Activated naive CD4-positive, alpha-beta T cell treated with anti-CD3 and anti-CD28 coated beads, Interleukin-2, amount 50 U/mL, for 72 hours (primary cell): ENCODE measurements at places on chromosomes 13 and 19.

- DNase-seq = no peak
Measured at GRCh38 chr13:75316427-75316826, 165.5 kb downstream of the TBC1D4 start.

DNA sequence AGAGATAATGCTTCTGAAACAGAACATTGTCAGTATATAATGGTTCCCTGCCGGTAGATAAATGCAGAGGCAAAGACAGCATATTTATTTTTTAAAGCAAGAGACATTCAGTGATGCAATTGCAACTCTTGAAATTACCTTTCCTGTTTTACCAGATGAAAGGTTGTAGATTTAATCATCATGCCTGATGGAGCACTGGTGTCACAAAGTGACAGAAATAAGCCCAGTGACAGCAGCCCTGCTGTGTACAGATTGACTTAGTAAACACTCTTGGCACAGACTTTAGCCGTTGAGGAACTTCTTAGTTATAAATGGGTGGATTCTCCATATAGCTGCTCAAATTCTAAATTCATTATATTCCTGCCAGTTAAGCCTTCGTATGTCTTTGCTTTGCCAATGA is 172.5 kb downstream of the ITGBL1 start:
- DNase-seq = no peak

- DNase-seq = no peak
Measured at GRCh38 chr13:37383856-37384370, 214.7 kb downstream of the POSTN start.

DNA sequence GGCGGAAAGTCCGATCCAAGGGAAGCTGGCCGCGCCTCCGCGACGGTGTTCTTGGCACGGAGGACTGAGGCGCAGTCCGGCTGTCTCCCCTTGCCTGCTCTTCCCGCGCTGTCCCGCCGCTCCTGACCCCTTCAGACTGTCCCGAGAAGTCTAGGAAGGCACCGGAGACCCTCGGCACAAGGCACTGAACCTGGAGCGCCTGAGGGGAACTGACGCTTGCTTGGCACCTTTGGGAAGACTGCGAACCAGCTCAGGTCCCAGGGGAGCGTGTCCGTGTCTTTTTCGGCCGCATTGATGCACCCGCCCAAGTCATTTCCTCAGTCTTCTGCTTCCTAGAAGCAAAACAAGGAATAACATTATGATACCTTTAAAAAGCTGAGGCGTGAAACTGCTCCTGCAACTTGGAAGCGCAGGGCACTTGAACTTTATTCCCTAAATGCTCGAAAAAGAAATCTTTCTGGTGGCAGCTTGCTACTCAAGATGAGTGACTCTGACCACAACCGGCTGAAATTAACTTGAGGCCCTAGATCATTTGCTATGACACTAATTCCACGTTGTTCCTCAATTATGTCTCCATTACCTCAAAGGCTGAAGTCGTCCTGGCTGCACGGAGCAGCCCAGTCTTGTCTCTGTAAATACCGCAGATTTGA is 735 bp upstream of the FLT1 start:
- DNase-seq = no peak

- DNase-seq = no peak
Measured at GRCh38 chr13:34747507-34747906, 194.6 kb upstream of the NBEA start.

GRCh38 chr13:37194428-37194861 is 89.0 kb upstream of the CSNK1A1L start:
- DNase-seq = no peak

- DNase-seq = no peak
Measured at GRCh38 chr19:11530432-11530831, 1.5 kb upstream of the ECSIT start.
